ENCODE measurements at places on chromosomes 1 and 21.
A peak's percentile ranks its signal among the peaks of the same experiment; 100 is the strongest.

- no peak for DNase-seq
These were observed 39.7 kb downstream of the LRP8 start for GRCh38 chr1:53288002-53288789.

GRCh38 chr1:11690397-11691301 lies 861 bp upstream of the DRAXIN start:
- DNase-seq = peak; percentile 24

DNA sequence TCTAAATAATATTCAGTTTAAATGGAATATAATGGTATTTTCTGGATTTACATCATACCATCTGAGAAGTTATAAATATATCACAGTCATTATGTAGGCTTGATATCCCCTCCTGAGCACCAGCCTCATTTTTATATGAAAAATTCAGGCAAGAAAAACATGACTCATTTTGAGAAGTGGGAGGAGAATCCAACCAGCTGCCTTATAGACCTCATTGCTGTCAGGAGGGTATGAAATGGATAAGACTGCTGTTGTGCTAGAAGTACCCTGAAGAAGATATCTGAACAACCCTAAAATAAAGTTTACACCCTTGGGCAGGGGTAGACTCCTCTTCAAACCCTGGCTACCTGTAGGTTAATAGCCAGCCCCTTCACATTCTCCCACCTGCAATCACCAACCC lies 8.8 kb downstream of the GIPC2 start:
- DNase-seq = no peak

GRCh38 chr1:14437417-14437918 lies 161.0 kb upstream of the KAZN start:
- no peak for DNase-seq

- no peak for DNase-seq
These were observed 39.1 kb upstream of the EFCAB14 start for GRCh38 chr1:46757956-46758528.

DNA sequence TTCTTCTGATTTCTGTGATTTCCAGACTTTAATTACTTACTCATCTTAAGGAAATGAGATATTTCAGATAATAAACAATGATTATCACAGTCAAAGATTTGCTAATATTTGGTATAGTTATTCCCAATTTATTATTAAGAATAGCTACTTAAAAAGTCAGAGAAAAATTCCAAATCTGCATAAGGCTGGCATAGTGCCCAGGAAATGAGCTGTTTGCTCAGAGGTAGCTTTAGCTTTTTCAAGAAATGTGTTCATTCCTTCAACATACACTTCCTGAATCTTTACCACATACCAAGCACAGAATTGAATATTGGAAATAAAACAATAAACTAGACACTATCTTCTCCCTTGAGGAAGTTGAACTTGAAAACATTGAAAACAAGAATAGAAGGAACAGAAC lies 44.3 kb upstream of the KCNK1 start:
- DNase-seq = no peak

GRCh38 chr1:118739501-118739900 lies 248.6 kb downstream of the TBX15 start:
- no peak for DNase-seq

DNA sequence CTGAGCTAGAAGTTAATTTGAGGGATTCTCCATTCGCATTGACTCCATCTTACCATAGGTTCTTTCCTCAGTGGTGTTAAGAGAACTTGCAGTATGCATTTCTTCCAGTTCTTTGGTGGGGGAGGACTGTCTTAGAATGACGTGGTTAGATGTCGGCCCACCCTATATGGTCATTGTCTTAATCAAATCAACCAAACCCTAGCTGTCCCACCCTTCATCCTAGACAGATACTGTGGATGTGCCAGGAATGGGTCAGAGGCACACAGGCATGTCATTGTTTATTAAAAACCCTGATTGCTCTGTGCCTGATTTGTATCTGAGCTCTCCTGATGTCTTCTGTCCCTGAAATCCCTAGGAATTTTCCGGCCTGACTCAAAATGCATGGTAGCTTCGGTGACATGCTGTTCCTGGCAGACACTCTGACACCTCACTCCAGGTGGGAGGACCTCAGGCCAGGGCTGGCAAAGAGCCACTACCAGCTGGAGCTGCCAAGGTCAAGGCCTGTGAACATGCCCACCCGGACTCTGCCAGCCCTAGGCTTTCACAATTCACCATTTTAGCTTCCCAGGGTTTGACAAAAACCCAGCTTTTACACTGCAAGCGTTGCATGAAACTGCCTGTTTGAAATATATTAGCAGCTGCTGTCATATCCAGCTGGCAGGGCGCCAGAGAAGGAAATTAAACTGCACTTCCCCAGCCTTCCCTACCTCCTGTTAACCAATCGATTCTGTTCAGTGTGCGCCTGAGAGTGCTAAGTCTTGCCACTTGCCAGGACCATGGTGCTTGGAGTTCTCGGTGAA lies 134.0 kb downstream of the FAM78B start:
- DNase-seq = peak; percentile 87

DNA sequence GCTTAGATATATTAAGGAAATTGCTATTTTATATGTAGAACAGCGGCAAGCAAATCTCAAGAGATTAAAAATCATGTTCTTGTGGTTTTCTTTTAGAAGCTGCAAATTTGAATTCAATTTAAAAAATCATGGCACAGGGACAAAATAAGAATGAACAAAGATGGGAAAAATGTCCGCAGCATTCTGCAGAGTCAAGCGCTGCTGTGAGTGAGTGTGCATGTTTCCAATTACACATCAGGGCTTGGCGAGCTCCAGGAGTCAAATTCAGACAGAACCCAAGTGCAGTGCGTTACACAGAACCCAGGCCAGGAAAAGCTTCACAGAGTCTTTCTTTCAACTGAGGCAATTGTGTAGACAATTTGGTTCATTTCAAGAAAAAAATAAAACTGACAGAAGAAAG lies 33.3 kb upstream of the ERG start:
- no peak for DNase-seq

DNA sequence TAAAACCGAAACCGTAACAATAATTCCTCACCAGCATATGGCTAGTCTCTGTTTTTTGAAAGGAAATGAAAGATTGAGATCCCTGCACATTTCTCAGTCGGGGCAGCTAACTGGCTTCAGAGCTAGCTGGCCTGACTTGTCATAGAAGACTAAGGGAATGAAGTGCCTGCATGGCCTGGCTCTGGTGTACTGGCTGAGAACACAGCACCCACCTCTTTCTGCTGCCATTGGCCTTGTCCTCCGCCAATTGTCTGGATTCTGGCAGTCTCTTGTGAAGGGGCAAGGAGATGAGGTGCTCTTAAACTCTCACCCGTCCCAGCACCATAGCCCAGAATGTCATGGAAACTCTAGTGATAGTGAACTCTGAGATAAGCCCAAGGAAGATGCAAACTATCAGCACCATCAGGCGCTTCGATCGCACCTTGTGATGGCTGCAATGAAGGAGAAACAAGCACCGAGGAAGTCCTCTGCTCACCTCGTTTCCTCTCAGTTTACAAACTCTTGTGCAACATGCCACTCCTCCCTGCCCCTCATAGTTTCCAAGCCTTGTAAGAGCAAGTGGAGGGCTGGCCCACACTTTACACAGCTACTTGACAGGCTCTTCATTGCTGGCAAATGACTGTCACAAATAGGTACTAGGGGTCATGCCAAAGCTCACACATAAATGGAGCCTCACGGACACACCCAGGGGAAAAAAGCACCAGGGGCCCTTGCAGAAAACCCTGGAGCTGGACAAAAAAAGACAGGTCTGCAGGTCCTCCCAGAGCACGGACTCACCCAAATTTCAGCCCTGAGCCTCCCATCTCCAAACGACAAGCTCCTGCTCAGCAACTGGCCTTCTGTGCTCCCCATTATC lies 16.4 kb downstream of the INPP5B start:
- DNase-seq = no peak

- peak; percentile 26 for DNase-seq
These were observed 873 bp downstream of the IFT25 start for GRCh38 chr1:53944469-53945182.

- no peak for DNase-seq
These were observed 618.3 kb downstream of the MRPL39 start for GRCh38 chr21:24988941-24989340.

- no peak for DNase-seq
These were observed 140.4 kb downstream of the CDC7 start for GRCh38 chr1:91640877-91641526.

DNA sequence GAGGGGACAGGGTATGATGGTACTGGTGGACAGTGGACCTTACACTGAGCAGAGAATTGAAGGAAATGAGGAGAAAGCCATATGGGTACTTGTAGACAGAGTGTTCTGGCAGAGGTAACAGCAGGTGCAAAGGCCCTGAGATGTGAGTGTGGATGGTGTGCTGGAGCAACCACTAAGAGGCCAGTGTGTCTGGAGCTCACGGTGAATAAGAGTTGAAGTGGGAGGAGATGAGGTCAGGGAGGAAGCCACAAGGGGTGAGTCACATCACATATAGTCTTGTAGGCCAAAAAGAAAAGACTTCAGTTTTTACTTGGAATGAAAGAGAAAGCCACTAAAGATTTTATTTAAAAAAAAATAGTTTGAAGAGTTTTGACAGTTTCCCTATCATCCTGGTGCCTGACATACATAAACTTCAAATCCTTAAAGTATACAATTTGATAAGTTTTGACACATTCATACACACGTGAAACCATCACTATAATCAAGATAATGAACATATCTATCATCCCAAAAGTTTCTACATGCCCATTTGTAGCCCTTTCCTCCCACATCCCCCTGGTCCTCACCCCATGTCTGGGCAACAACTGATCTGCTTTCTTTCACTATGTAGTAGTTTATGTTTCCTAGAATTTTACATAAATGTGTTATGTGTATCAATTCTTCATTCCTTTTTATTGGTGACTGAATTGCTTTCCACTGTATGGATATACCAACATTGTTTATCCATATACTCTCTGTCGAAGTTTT lies 148.4 kb downstream of the GPATCH2 start:
- no peak for DNase-seq

GRCh38 chr21:37248298-37248697 lies 18.8 kb downstream of the VPS26C start:
- DNase-seq = no peak

DNA sequence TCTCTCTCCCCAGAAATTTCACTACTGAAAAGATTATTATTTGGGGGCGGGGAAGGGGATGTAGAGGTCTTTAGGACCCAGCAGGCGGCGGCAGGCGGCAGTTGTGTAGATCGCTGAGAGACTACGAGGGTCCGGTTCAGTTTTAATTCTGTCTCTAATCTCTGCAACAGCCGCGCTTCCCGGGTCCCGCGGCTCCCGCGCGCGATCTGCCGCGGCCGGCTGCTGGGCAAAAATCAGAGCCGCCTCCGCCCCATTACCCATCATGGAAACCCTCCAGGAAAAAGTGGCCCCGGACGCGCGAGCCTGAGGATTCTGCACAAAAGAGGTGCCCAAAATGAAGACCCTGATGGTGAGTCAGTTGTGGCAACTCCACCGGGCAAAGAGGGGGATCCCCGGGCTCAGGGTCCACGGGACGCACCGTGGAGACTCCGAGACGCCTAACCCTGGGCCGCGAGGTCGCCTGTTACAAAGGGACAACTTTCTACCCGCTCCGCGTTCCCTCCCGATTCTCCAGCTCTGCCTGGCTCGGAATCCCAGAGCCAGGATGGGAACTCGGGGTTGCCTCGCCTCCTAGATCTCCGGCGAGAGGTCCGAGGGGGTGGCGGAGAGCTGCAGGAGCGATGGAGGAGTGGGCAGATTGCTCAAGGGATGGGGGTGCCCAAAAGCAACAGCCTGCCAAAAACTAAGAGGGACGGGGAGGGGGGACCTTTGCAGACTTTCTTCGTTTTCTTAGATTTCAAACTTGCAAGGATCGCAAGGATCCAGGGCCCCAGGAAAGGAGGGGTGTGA lies at the start of gene ST6GALNAC5:
Gene ST6GALNAC5, plus strand, starts transcription at position 139 of the 789 bp plus-strand sequence.
- peak; percentile 7 for DNase-seq

- DNase-seq = no peak
These were observed 1.6 kb downstream of the IFI44 start for GRCh38 chr1:78651241-78651640.

GRCh38 chr1:98387701-98388100 lies 273.8 kb upstream of the SNX7 start:
- DNase-seq = no peak

DNA sequence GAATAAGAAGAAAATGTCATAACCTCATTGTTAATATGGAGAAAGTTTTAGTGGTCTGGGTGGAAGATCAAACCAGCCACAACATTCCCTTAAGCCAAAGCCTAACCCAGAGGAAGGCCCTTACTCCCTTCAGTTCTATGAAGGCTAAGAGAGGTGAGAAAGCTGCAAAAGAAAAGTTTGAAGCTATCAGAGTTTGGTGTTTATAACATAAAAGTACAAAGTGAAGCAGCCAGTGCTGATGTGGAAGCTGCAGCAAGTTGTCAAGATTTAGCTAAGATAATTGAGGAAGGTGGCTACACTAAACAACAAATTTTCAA lies 67.6 kb upstream of the BCL9 start:
- DNase-seq = no peak

DNA sequence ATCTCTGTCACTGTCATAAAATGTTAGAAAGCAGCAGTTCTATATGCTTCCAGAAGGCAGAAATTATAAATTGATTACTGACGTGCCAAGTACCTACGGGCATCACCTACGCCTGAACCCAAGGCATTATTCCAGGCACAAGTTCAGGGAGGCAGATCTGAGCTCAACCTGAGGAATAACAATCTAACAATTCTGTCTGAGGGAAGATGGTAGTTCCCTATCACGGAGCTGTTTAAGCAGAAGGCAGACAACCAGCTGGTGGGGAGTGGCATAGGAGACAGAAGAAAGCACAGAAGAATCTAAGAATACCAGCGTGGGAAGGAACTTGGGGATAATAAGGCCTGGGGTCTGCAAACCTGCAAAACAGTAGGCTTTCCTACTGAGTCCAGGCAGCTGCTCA lies 40.4 kb downstream of the SLC9A1 start:
- DNase-seq = no peak

DNA sequence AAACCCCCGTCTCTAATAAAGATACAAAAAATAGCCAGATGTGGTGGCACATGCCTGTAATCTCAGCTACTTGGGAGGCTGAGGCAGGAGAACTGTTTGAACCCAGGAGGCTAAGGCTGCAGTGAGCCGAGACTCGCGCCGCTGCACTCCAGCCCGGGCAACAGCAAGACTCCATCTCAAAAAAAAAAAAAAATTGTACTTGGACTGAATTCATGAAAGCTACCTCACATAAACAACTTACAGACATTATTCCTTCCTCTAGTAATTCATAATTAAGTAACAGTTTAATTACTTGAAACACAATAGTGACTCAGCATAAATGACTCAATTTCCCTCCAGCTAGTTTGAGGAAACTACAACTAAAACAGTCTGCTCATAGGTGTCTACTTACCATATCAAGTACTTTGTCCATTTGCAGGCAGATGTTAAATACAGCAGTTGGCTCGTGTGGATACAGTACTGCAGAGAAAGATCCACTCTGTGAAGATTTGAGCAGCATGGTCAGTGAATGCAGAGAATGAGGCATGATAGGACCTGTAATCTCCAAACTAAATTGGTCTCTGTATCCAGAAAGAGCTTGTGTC lies 9.4 kb downstream of the DONSON start:
- no peak for DNase-seq

- no peak for DNase-seq
These were observed 13.2 kb downstream of the TMEM269 start for GRCh38 chr1:42797979-42798378.
